ENCODE measurements at places on chromosomes 16 and 17.

DNA sequence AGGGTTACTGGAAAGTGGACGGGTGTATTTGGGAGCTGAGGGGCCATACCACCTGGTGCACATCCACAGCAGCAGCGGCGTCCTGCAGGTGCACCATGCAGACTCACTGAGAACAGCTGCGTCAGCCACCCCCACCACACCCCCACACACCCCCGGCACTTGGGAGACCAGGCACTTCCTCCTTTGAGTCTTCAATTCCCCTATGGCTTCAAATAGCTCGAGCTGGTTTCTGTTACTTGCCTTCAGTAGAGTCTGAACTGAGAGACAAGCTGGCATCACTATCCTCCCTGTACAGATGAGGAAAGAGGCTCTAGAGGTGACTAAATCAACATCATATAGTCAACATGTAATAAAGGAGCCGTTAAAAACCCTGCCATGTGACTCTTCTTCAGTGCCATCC lies 15.4 kb downstream of the CUEDC1 start:
- no peak for DNase-seq

GRCh38 chr16:88700636-88701482 lies 5.3 kb downstream of the RNF166 start:
- DNase-seq = no peak

DNA sequence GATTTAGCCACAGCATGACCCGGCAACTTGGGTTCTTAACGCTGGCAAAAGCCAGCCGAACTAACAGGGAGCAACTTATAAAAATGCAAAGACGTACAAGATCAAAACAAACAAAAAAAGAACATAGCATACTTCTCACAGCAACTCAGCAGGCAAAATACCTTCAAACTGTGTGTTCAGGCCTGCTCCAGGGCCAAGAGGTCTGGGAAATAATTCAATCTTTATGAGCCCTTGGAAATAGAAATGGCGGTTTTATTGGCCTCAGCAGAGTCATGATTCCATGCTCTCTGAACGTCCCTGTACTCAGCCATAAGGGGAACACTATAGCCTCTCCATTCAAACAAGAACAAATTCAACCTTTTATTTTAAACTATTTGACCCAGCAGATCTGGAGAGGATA lies 101.3 kb upstream of the C17orf78 start:
- no peak for DNase-seq

- DNase-seq = no peak
Measured at GRCh38 chr17:39393736-39394135, 7.7 kb downstream of the FBXL20 start.

- peak; percentile 55 for DNase-seq
Measured at GRCh38 chr16:72371307-72372086, 199.5 kb upstream of the PMFBP1 start.

DNA sequence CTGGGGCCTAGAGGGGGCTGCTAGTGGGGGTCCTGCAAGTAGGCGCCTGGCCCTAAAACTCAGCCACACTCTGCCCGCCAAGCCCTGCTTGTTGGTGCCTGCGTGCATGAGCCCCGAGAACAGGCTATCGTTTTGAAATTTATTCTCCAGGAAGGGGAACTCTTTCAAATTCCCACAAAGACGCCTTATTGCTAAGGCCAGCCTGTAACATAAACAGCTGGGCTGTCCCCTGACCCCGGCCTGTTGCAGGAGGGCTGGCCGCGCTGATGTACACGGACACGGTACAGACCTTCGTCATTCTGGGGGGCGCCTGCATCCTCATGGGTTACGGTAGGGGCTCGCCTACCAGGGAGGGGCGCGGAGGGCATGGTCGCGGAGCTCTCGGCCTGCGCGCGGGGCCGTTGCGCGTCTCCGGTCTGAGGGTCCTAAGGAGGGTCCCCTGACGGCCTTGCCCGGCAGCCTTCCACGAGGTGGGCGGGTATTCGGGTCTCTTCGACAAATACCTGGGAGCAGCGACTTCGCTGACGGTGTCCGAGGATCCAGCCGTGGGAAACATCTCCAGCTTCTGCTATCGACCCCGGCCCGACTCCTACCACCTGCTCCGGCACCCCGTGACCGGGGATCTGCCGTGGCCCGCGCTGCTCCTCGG lies 4.3 kb downstream of the SLC5A2 start:
- no peak for DNase-seq

GRCh38 chr17:32267690-32268205 lies 2.1 kb downstream of the RHBDL3 start:
- no peak for DNase-seq

- DNase-seq = no peak
Measured at GRCh38 chr16:88523309-88524161, 46.7 kb upstream of the ZC3H18 start.

- DNase-seq = no peak
Measured at GRCh38 chr17:45098081-45098868, 34.0 kb downstream of the PLCD3 start.

- DNase-seq = no peak
Measured at GRCh38 chr17:81923302-81924260, 4.0 kb downstream of the MAFG start.

DNA sequence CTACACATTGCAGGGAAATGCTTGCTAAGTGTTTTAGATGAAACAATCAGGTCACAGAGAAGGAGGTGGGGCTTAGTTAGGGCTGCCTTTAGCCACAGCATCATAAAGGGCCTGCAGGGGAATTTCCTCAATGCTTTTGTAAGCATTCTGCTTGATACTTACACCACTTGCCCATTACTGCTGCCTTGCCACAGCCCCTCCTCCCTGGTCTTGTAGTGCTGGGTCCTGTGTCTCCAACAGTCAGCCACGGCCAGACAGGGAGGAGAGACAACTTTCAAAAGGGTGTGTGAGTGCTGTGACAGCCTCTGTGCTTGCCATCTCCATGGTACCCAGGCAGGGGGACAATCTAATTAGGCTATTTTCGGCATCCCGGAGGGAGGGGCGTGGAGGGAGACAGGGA lies 111.2 kb downstream of the SHISA9 start:
- DNase-seq = no peak

DNA sequence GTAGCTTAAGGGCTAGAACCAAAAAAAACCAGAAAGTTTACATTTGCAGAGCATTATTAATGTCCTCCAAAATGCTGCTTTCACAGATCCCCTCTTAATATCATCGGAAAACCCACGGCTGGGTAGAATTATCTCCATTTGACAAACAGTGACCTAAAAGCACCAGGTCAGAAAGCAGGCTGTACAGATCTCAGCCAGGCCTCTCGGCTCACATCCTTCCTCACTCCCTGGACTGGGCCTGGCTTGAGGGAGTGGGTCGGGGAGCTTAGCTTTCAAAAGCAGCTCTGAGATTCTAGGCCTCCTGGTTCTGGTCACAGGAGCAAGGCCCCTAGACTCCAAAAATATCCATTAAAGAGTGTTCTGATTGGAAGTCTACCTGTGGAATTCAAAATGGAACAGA lies 9.1 kb upstream of the SLC12A3 start:
- DNase-seq = no peak

DNA sequence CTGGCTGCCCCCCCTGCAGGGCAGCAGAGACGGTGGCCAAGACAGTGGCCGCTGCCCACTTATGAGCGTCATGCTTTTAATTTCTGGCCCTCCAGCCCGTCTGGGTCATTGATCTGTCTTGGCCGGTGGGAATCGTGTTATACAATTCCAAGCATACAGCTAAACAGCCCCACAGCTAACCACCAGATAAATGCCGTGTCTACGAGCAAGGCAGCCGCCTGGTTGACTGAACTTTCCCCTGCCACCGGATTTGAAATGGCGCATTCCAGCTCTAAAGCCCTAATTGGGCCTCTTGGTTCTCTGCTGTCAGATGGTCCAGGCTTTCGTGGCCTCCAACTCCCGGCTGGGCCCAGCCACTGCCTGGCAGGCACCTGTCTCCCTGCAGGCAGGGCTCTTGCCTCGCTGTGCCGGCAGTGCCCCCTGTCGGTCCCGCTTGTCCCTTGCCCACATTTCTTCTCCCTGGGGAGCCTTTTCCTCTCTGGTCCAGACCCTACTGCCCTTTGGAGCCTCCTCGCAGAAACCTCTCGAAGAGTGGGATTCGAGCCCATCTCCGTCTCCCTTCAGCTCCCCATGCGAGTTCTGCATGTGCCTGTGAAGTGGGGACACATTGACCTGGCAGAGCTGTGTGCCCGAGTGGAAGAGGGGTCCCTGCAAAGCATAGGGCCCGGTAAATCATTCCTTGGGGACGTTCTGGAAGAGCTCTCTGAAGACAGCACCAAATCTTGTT lies 1.8 kb upstream of the RBFOX3 start:
- DNase-seq = peak; percentile 25

DNA sequence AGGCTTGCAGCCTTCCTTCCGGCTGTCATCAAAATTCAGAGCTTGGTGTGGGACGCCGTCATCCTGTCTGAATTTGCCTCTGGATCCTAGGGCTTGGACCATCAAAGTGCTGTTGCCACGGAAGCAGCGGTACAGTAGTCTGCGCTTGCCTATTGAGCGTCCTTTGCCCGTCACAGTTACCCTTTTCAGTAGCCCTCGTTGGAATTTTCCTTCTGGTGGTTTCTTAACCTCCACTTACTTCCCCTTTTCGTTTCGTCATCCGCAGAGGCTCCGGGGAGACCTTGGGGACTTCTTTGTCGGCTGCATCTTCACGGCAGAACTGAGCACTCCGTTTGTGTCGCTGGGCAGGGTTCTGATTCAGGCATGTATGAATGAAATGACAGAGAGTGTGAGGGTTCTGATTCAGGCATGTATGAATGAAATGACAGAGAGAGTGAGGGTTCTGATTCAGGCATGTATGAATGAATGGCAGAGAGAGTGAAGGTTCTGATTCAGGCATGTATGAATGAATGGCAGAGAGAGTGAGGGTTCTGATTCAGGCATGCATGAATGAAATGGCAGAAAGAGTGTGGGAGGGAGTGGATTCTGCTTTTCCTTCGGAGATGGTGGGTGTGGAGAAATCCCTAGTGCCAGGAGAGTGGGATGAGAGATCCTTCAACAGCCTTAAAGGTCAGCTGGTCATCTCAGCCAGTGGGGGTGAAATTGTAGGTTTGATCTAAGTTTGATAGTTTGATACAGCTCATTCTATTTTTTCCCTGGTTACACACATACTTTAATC lies 8.0 kb downstream of the TLCD3A start:
- no peak for DNase-seq

- DNase-seq = peak; percentile 45
Measured at GRCh38 chr16:54455030-54455725, 168.6 kb upstream of the IRX3 start.

GRCh38 chr17:73896966-73897365 lies 252.7 kb upstream of the SDK2 start:
- DNase-seq = no peak

DNA sequence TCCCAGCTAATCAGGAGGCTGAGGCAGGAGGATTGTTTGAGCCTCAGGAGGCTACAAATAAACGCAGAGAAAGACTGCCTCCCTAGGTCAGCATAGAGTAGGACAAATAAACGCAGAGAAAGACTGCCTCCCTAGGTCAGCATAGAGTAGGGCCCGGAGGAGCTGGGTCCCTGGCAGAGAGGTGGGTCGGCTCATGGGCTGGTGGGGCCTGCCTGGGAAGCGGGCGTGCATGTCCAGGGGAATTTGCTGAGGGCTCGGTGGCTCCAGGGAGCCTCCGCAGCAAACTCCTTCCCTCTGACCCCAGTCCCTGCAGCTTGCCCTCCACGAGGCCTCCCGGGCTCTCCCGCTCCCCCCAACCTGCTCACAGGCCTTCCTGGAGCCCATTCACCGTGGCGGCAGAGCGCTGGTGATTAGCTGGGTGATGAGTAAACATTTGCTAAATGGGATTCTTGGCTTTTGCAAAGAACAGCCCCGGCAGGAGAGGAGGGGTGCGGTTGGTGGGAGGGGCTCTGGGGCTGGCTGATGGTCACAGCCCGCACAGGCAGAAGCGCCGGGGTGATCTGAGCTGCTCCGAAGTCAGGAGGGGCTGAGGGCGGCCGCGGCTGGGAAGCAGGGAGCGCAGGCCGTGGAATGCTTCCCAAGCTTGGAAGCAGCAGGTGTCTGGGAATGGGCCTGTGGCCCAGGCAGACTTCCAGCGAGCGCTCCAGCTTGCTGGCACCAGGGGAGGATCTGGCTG lies 93.1 kb downstream of the RTN4RL1 start:
- DNase-seq = no peak

DNA sequence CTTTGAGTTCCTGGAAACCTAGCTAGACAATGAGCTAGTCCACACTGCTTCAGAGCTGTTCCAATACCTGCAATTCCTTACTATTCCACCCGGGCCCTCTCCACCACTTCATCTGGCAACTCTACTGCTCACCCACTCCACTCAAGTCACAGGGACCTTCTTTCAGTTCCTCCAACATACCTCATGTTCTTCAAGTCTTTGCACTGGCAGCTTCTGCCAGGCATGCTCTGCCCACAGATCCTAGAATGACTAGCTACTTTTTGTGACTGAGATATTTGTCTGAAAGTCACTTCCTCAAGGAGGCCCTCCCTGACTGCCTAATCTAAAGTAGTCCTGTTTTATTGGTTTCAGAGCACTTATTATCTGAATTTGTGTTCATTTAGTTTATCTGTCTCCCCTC lies 86.4 kb downstream of the TEX14 start:
- no peak for DNase-seq

DNA sequence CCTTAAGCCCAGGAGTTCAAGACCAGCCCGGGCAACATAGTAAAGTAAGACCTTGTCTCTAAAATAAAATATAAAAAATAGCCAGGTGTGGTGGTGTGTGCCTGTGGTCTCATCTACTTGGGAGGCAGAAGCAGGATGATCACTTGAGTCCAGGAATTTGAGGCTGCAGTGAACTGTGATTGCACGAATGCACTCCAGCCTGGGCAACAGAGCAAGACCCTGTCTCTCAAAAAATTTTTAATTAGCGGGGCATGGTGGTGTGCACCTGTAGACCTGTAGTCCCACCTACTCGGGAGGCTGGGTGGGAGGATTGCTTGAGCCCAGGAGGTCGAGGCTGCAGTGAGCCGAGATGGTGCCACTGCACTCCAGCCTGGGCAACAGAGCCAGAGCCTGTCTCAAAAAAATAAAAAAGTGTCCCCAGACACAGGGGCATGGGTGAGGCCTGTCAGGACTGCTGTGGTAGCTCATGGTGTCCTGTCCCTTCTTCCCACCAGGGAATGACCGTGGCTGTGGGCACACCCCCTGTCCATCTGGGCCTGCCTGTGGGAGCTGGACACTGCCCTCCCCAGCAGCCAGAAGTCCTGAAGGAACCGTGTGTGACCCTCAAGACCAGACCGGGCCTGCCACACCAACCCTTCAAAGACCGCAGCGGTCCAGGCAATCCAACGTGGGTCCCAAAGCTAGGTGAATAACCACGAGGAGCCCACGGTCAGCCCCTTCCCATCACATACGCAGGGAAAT lies 30.8 kb upstream of the GAA start:
- no peak for DNase-seq

Data from HAP-1 (cell line).